ENCODE measurements at places on chromosomes 13 and 19. TPM values are rescaled to one million over a fixed set of nuclear protein-coding genes. Genes with fewer than 3 reads are reported as not detected.
A peak's percentile ranks its signal among the peaks of the same experiment; 100 is the strongest.

DNA sequence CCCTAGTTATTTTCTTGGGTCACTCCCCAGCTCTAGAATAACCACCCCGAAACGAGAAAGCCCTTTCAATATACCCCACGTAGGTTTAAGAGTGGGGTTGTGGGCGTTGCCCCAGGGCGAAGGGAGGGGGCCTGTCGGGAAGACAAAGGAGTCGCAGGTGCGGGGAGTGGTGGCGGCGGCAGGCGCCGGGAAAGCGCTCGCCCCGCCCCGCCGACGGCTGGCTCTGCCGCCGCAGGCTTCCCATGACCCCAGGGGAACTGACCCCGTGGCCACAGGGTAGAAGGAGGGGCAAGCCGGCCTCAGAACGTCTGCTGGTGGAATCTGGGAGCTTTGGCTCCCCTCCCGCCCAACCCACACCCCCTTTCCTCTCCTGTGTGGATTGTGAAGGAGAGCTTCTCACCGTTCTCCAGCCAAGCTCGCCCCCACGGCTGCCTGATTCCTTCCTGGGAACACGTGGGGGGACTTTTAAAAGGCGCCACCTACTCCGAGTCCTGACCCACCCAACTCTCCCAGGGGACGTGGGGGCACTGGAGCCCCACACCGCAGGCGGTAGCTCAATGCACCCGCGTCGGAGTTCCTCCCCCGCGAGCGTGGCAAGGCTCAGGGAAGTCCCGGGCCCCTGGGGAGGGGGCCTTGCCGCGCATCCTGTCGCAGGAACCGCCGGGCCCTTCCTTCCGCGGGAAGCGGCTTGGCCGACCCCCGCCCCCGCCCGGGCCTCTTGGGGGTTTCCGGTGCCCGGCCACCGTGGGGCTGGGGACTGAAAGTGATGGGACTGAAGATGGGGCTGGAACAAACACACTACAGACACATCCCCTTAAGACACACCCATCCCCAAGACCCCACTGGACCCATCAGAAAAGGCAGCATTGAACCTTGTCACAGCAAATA, 5.5 kb downstream of the IER2 start:
- H3K27me3 ChIP-seq = no peaks in the 10 kb centered on the region
- DNase-seq = peak; percentile 70
- H3K27ac ChIP-seq = peak overlapping the region; percentile 95
- peaks cover 23% of the 10 kb centered on the region for H3K4me1 ChIP-seq
- peak overlapping the region; percentile 100 for H3K4me3 ChIP-seq
- no peaks in the 10 kb centered on the region for H3K36me3 ChIP-seq

DNA sequence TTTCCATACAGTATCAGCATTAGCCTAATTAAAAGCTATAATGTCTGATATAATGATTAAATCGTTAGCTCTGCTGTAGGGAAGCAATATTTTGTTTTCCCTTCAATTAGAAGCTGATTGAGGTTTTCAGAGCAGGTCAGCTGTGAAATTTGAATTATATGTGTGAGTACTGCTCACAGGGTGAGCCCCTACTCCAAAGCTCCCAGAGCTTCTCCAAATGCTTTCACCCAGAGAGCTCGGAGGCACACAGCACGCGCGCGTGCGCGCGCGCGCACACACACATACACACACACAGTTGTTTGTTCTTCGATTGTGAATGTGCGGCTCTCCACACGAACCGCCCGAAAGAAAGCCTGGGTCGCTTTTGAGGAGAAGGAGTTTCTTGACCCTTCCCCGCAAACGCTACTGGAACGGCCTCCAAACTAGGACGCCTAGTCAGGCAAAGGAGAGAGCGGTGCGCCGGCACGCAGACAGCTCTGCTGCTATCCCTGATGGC, 4.8 kb upstream of the SOX1 start:
- no peaks in the 10 kb centered on the region for H3K36me3 ChIP-seq
- no peak overlapping the region for H3K4me3 ChIP-seq
- no peak overlapping the region for H3K27ac ChIP-seq
- no peaks in the 10 kb centered on the region for H3K4me1 ChIP-seq
- H3K27me3 ChIP-seq = peaks cover 71% of the 10 kb centered on the region

- H3K4me3 ChIP-seq = no peak overlapping the region
- no peak for DNase-seq
- H3K36me3 ChIP-seq = no peaks in the 10 kb centered on the region
- no peaks in the 10 kb centered on the region for H3K27me3 ChIP-seq
- H3K27ac ChIP-seq = no peak overlapping the region
- no peaks in the 10 kb centered on the region for H3K4me1 ChIP-seq
Measured at GRCh38 chr13:90177512-90177911, 1170.0 kb upstream of the MIR17HG start.

DNA sequence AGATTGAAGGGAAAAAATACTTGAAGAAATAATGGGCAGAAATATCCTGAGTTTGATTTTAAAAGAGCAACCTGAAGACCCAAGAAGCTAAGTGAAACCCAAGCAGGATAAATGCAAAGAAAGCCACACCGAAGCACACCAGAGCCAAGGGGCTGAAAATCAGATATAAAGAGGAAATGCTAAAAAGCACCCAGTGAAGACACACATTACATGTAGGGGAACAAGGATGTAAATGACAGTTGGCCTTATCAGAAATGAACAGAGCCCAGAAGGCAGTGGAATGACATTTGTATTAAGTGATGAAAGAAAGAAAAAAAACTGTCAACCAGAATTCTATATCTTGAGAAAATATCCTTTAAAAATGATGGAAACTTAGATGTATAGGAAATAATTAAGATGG, 139.1 kb downstream of the SLC7A1 start:
- no peak overlapping the region for H3K4me3 ChIP-seq
- no peak overlapping the region for H3K27ac ChIP-seq
- H3K36me3 ChIP-seq = no peaks in the 10 kb centered on the region
- peaks cover 2% of the 10 kb centered on the region for H3K27me3 ChIP-seq
- no peak for DNase-seq

Gene SIGLEC12
- total RNA-seq = not detected

All from astrocyte (in vitro differentiated cells and primary cell).